ENCODE measurements at places on chromosomes 16 and 17. TPM values are rescaled to one million over a fixed set of nuclear protein-coding genes. Genes with fewer than 3 reads are reported as not detected.

DNA sequence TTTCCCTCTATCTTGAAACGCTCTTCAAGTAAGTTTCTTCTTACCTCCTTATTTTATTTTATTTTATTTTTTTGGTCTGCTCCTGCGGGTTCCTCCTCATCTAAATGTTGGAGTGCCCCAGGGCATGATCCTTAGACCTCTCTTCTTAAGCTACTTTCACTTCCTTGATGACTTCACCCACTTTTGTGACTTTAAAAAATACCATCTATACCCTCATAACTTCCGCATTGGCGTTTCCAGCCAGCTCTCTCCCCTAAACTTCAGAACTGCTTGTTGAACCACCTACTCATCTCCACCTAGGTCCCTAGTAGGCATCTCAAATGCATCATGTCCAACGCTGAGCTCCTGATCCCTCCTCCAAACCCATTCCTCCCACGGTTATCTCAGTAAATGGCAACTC, 51.4 kb upstream of the NFAT5 start:
- no peak for DNase-seq

DNA sequence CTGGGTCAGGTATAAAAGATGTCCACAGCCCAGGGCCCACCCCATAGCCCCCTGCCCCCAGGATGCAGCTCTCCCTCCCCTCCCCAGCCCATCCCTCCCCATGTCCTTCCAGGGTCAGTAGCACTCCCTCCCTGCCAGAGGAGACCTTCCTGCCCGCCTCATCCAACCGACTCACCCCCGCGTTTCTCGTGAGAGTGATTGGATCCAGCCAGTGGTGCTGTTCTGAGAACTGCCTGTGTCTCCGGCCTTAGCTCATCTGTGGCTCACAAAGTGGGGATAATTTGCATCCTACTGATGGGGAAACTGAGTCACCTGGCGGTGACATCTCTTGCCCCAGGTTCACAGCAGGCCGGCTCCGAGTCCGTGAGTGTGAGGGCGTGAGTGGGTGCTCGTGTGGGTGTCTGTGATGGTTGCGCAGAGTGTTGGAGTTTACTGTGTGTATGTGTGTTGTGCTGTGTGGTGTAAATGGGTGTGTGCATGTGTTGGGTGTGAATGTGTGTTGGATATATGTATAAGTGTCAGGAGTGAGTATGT, 90.7 kb upstream of the GSE1 start:
- DNase-seq: no peak

- DNase-seq: no peak
Measured at GRCh38 chr17:38892083-38892482, 22.2 kb downstream of the LASP1 start.

- no peak for DNase-seq
Measured at GRCh38 chr16:11339075-11339474, 6.2 kb upstream of the RMI2 start.

DNA sequence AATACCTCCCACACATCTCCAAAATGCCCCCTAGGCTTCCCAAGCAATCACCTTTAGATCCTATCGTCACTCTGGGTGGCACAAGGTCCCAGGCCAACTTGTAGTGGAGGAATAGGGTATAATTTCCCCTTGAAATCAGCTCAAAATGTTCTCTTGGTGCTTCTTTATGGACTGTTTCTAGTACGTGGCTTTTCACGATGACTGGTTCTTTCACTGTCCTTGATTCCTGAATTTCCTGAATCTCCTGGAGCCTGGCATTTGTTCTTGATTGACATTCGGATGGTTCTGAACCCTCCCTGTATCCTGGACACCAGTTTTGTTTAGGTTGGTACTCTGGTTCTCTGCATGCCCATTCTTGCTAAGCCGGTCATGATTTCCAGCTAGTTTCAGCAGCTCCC, 6.9 kb upstream of the VPS53 start:
- DNase-seq: no peak

GRCh38 chr17:60526726-60527125, 684 bp upstream of the APPBP2 start:
- no peak for DNase-seq

DNA sequence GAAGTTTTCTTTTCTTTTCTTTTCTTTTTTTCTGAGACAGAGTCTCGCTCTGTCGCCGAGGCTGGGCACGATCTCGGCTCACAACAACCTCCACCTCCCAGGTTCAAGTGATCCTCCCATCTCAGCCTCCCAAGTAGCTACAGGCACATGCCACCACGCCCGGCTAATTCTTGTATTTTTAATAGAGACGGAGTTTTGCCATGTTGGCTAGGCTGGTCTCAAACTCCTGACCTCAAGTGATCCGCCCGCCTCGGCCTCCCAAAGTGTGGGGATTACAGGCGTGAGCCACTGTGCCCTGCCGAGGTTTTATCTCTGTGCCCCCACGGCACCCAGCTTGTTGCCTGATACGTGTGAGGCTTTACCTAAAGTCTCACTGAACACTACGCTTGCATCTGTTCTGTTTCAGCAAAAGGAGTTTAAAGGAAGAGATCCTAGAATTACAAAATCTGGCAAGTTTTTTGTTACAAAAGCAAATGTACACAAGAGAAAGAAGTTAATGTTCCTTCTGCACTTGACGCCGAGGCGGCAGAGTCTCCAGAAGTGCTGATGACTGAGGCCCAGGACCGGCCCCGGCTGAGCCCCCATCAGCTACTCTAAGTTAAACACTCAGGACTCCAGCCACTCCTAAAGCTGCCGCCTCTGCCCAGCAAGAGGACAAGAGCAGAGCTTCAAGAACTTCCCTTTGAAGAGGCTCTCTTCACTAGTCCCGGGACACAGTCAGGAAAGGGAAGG, 9.2 kb downstream of the ABCA3 start:
- no peak for DNase-seq

DNA sequence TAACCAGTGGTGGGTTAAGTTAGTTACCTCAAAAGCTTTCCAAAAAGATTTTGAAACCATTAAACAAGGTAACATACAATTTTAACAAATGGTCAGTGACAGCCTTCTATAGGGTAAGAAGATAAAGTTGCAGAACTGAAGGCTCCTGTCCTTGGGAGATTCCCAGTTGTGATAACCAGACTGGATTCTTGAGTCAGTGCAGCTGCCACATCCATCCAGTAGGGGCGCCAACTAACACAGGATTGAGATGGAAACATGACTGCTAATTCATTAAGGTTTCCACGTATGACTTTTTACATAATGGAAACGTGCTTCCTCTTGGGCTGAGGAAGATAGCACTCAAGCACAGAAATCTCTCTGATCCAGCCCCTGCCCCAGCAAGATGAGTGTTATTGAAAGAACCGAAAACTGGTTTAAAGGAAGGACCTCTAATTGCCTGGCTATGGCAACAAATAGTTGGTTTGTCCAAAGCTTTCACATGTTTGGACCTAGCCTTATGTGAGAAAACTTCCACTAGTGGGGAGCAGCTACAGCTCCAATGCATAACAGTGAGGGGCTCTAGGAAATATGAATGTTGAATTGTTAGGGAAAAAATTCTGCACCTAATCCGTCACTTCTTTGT, 269.8 kb upstream of the MYOCD start:
- no peak for DNase-seq

DNA sequence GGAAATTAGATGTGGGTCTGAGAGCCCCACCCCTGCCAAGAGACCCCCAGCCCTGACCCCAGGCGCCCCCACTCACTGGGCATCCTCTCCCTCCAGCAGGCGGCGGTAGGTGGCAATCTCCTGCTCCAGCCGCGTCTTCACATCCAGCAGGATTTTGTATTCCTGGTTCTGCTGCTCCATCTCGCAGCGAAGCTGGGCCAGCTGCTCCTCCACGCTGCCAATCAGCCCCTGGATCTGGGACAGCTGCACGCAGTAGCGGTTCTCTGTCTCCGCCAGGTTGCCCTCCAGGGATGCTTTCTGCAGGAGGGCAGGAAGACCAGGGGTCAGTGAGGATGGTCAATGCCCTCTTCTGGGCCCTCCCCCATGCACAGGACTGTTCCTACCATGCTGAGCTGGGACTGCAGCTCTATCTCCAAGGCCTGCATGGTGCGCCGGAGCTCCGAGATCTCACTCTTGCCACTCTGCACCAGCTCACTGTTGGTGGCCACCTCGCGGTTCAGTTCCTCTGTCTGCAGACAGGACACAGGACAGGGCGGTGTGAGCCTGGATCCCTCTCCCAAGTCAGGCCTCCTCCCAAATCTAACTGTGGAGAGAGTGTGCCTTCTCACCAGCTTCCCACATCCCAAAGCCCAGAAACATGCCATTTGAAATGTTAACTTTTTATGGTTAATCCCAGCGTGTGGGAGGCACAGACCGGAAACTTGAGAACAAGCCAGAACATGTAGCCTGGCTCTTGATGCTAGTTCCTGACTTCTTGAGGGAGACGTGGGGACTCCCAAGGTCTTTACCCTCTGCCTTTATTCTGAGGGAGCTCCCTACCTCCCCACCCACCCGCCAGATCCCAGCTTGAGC, 3.6 kb downstream of the KRT17 start:
- no peak for DNase-seq

DNA sequence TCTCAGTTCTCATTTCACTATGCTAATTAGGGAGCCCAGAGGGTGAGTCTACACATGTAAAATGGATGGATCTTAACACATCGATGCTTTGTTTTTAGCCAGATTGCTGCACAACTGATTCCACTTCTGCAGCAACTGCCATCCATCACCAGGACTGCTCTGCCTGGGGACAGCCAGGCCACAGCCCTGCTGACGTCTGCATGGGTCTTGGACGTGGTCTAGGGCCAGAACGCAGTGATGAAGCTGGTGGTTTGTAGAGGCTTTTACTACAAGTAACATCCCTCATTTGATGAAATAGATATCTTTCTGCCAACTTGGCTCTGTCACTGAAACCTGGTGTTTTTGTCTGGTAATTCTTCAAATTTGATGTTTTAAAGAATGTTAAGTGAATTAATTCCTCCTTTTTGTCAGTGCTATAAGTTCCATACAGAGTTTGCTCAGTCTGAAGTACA, 50.6 kb downstream of the MARCHF10 start:
- no peak for DNase-seq

The HSD17B1 gene
- 0.91 TPM for total RNA-seq

The PLEKHG4 gene
- total RNA-seq: 10.0 TPM

The CDH8 gene
- total RNA-seq: not detected

The LRRC75A gene
- 3.8 TPM for total RNA-seq
